ENCODE measurements at places on chromosomes 1 and 21.
A peak's percentile ranks its signal among the peaks of the same experiment; 100 is the strongest.

DNA sequence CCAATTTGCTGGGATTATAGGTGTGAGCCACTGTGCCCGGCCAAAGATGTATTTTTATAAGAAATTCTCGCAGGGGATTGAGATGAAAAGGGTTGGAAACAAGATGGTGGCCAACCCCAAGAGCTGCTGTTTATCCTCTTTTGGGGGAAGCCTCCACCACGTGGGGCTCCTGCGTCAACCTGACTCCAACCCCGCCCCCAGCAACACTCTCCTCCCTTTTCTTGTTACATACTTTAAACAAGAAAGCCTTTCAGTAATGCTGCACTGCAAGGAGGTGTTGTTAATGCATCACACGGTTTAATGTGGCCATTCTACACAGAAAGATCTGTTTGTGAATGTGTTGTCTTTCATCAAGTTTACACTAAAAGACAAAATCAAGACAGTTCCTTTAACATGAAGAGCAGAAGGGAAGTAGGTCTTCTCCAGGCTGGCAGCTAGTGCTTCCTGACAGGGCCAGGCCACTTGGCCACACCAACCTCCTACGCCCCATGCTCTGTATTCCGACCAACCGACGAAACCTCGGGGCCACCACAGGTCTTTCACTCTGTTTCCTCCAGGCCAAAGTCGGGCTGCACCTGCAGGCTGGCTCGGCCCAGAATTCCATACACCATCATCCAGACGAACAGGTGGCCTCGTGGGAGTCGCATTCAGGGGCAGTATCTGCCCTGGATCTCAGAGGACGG is 25.9 kb downstream of the C2CD2 start:
- no peak for DNase-seq

DNA sequence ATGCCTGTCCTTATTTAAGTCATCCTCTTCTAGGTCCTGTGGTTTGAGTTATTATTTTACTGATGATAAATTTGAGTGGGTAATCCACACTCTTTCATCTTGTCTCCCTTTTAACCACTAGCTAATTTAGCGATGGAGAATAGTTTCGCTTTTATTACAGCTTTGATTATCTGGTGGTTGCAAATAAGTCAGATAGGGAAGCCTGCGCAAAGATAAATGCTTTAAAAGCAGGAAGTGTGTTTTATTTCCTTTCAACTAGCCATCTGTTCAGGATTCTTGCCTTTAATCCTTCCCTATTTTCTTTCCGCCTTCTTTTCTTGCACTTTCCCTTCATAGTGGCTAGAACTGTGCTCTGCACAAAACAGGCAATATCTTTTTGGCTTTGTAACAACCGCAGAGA is 129.0 kb downstream of the TGFB2 start:
- no peak for DNase-seq

DNA sequence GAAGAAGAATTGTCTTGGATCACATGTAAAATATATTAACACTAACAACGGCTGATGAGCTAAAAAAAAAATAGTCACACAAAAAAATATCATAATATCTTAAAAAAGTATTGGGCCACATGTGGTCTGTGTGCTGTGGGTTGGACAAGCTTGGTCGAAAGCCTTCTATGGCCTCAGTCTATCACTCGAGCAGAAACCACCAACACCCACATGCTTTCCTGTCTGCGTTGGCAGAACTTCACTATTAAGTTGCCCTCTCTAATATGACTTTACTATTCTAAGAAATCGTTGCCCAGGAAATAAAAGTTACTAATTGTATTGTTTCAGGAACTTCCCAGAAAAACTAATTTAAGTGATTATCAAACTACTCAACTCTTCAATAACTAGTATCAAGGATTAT is 28.2 kb upstream of the ETS2 start:
- DNase-seq = no peak

DNA sequence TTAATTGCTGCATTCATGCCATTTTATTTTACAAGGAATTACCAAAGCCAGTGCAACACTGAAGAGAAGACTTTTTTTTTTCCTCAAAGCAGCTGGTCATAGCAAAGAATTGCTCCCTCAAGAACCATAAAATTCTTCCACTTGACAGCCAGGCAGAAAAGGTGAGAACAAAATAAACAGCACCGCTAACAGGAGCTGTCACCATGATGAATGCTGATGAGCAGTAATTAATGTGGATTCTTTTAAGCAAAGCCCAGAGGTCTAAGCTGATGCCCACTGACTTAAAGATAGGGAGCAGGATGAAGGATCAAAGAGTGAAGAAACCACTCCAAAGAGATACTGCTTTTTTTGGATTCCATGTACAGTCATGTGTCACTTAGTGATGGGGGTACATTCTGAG is 428.4 kb downstream of the BRINP3 start:
- DNase-seq = no peak

GRCh38 chr1:67745875-67746698 is 61.1 kb downstream of the GADD45A start:
- no peak for DNase-seq

DNA sequence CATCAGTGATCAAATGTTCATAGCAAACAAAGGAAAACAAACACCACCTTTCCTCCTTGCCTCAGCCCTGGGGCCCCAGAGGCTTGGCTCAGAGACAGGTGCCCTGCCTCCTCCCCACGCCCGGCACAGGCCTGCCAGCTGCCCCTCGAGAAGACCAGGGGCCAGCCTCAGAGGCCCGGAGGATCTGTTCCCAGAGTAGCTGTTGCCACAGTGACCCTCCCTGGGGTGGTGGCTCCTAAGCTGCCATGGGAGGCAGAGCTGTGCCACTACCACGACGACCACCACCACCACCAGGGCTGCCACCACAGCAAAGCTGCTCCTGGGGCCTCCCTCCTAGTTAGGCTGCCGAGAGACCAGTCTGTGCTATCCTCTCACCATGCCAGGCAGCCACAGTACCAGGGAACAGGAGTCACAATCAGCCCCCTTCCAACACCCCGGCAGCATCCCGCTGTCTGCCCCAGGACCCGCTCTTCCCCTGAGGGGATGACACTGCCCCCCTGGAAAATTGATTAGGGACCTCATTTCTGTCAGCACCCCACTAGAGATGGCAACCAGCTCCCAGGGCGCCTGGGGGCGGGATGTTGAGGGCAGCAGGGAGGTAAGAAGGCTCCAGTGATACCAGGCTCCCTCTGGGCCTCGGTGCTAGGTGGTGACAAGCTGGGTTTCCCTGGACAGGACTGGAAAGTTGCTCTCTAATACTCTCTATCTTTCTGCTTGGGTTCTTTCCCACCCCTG is 30.5 kb downstream of the KCNC4 start:
- DNase-seq = no peak

GRCh38 chr1:38003261-38004250 is 1.8 kb downstream of the FHL3 start:
- DNase-seq = no peak

DNA sequence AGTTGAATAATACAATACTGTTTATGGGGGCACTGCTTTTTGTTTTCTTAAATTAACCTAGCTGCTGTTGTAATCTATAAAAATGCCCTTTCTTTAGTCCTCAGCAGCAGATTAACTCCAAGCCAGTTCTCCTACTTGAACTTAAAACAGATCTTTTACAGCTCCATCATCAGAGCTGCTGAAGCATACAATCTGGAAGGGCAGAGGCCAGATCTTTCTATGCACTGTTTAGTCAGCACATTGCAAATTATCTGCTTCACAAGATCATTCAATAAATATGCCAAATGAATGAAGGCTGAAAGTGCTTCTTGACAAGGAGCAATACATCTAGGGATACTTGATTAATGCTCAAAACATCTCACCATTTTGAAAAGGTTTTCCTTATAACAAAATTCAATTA is 115.8 kb downstream of the PLPPR5 start:
- no peak for DNase-seq

- DNase-seq = no peak
Observed at GRCh38 chr1:109185990-109186732, 27.6 kb upstream of the SARS1 start.

GRCh38 chr1:11653101-11653860 is 948 bp downstream of the FBXO2 start:
- no peak for DNase-seq

DNA sequence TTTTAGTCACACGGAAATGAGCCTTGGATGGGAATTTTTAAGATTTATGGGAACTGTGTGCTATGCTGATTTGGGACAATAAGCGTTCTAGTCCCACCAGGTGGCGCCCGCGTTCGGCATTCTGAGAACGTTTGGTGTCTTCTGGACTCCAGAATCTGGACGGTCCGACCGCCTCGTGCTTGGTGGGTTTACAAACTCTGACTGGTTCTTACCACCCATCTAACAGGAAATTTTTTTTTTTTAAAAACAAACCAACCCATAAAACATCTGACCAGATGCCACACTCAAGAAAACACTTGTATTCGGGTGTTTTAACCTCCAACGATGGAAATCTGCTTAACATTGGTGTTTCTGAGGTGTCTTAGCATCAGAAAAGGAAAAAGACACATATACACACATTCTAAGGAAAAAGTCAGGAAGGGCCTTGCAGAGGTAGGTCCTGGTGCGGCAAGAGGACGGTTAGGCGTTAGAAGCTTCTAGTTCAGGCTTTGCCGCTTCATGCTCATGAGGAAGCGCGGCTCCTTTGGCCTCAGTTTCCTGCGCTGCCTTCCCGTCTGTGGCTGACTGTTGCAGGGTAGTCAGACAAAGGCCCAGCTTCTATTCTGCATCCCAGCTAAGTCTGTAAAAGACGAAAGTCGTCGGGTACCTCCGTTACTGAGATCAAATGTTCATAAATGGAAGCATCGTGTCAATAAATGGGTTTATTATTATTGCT is 814 bp upstream of the DYRK3 start:
- DNase-seq = peak; percentile 47

GRCh38 chr1:154973344-154974101 is 958 bp upstream of the CKS1B start:
- peak; percentile 91 for DNase-seq

DNA sequence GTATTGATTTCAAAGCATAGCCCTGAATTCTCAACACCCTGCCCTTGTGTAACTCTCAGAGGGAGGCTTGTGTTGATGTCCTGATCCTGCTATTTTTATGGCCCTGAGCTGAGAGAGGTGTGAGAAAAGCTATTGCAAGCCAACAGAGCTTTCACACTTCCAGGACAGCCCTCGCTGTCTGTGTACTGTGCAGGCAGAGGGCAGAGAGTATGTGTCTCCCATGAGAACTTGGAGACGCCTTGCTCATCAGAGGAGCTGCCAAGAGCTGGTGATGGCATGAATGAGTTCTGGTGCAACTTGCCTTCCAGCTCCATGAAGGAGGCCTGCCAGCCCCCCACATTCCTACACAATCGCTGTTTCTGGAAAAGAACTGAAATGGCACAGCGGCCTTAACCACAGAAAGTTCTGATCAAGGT is 144.1 kb upstream of the AJAP1 start:
- DNase-seq = no peak

- DNase-seq = no peak
Observed at GRCh38 chr1:78292361-78292760, 198.4 kb upstream of the PTGFR start.

DNA sequence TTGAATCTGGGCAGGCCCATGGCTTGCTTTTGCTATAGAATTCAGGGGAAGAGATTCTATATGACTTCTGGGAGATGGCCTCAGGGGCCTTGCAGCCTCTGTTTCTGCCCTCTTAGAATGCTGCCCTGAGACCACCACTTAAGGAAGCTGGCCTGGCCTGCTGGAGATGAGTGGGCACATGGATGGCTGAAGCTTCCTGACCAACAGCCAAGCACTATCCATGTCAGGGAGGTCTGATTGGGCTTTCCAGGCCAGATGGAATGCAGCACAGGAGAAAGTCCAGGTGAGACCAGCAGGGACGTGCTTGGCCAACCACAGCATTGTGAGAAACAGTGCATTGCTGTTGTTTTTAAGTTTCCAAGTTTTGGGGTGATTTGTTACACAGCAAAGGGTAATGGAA is 308.1 kb downstream of the PTPRU start:
- no peak for DNase-seq

GRCh38 chr1:175963740-175964139 is 220.3 kb upstream of the TNR start:
- DNase-seq = no peak

- no peak for DNase-seq
Observed at GRCh38 chr1:222653178-222653827, 35.4 kb downstream of the MIA3 start.

DNA sequence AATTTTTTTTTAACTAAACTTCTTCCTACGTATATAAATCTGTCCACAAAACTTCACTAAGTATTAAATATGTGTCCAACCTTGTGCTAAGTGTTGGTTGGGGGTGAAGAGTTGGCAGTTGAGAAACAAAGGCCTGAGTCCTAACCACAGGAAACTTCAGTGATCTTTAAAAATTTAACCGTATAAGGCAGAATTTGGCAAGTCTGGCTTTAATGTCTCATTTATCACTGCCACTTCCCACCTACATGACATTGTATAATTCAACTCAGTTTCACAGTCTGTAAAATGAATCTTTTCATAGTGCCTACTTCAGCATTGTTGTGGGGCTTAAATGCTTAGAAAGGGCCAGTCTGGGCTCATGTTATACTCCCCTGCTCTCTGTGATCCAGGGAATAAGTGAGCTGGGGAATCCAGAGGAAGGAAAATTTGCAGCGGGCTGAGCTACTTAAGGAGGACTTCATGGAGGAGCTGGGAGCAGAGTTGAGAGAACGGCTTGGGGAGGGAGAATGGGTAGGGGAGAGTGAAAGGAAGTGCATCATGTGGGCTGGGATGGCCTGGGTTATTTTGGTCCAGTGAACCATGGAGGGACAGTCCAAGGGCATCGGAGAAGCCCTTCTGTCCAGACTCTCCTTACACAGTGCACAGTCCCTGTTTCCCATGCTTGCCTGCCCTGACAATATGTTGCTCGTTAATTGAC is 14.5 kb downstream of the IFNAR2 start:
- no peak for DNase-seq

DNA sequence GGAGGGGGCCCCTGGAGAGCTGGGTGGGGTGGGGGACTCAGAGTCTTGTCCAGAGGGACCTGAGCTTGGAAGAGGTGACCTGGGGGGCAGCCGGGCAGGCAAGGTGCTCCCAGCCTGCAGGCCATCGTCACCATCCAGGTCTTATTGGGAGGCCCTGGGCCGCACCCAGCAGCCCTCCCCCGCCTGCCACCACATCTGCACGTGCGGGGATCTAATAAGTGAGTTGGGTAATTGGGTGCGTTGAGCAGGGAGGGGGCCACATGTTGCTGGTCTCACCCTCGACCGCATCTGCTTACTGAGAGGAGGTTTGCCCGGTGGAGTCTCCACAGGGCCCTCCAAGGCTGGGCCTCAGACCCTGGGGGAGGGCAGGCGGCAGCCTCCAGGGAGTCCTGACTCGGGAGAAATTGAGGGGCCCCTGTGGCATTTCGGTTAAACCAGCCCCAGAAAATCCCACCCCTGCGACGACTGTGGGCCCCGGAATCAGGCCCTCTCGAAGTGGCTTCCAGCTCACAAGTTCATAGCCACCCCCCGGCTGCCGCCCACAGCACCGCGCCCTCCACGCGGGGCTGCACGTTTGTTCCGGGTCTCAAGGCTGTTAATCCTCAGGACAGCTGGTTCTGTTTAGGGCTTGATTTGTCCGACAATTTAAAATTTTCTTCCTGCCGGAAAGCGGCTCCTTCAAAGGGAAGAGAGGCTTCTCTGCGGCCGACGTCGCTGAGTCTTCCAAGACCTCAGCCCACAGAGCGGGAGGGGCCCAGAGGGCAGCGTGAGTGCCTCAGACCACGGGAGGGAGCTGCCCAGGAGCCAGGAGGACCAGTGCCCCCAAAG is 14.7 kb upstream of the COL6A2 start:
- DNase-seq = no peak

Data from activated CD4-positive, alpha-beta T cell treated with anti-CD3 and anti-CD28 coated beads, Interleukin-2, amount 50 U/mL, for 24 hours (primary cell).